NCI-H2107 (cell line): ENCODE measurements at places on chromosomes 1 and 21.

DNA sequence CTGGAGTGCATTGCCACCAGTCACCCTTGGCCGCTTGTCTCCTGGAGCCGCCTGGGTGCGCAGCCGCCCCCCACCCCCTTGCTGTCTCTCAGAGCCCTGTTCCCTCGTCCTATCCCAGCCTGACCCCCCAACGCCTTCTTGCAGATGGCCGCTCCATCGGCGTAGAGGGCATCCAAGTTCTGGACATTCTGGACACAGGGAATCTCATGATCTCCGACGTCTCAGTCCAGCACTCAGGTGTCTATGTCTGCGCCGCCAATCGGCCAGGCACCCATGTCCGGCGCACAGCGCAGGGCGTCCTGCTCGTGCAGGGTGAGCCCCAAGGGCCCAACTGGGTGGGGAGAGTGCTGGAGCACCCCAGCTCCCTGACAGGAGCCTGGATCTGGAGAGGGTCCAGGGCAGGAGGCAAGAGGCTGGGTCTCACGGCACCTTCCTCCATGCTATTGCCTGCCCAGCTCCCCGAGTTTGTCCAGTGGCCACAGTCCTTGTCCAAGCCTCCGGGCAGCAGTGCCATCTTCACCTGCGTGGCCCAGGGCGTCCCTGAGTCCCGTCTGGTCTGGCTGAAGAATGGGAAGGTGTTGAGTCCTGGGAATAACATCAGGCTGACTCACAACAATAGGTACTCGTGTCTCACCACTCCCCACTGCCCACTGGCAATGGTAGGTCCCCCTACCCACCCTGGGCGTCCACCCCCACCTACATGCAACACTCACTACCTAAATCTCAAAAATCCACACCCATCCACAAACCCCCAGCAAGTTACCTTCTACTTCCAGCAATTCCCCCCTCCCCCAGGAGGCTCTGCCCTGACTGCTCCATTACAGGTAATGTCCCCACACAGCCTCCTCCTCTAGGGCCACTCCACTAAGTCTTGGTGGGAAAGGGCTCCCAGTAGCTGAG, 24.6 kb downstream of the SLC27A3 start:
- DNase-seq = no peak

DNA sequence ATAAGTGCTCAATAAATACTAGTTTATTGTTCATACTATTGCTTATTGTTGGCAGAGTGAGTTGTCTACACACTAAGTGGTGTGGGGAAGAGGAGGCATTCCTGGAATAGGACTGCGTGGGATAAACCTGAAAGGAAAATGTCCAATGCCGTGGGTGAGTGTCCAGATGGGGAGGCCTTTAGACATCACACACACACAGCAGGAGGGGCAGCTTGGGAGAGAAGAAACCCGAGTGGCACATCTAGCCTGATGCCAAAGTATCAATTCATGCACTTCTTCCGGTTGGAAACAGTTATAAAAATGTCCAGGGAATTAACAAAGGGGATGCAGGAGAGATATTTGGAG, 27.3 kb downstream of the CCN1 start:
- no peak for DNase-seq

DNA sequence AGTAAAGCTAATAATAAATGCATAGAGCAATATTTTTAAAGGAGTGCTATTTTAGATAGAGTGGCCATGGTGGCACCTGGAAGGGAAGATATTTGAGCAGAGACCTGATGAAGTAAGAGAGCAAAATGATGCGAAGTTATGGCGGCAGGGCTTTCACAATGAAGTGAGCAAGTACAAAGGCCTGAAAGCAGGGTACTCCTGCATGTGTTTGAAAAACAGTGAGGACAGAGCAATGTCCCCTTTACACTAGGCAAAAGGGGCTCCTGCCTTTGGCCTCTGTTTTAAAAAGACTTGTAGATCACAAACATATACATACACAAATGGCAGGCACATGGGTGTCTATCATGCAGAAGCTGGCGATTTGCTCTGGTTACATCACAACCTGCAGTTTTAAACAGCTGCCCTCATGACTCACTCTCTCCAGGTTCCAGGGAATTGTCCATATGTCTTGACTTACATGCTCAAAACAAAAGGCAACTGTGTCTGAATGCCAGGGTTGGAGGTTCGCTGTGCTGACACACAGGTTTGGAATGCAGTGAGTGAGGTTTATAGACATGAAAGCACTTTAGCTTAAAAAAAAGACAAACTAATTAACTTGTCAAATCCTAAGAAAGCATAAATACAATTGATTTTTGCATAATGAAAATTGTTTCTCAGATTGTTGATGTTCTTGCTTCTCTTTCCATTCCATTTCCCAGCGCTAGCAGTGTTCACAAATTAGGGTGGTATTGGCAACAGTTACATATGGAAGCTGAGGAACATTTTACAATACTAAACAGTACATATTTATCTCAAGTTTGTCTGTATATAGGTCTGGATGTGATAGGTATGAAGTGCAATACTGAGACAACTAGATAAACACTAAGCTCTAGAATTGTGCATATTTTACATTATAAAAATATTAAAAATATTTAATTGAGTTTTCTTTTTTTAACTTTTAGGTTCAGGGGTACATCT, 313.9 kb downstream of the BARHL2 start:
- DNase-seq = no peak

- DNase-seq = no peak
These were observed 8.4 kb upstream of the CAMTA1 start for GRCh38 chr1:6776895-6777294.

DNA sequence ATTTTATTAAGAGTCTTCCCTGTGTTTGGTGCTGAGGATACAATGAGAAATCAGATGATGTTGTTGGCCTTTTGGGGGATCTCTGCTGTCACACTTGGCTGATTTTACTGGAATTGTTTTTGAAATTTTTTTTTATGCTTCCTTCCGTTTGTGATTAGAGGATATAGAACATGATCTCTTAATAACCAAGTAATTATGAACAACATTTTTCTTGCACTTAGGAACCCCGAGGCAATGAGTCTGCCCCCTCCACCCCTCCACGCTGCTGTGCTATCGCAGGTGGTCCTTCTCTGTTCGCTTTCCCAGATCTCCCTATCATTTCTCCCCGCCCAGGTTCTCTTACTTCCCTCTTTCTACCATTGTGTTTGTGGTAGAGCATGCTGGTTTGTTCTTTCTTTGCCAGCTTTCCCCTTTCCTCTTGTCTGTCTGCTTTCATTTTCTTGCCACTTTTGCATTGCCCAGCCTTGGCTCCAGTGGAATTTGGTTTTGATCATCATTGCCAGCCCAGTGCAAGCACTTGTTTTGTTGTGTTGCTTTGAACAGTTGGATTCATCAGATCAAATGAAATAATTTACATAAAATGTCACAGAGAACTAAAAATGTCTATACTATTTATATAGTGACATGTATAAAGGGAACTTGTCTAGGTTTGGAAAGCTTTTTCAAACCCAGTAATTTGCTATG, 73.1 kb upstream of the SCCPDH start:
- DNase-seq = no peak
